Right lobe of liver (tissue), 6 donors: ENCODE measurements at places on chromosomes 16 and 17.
A peak's percentile ranks its signal among the peaks of the same experiment; 100 is the strongest.

DNA sequence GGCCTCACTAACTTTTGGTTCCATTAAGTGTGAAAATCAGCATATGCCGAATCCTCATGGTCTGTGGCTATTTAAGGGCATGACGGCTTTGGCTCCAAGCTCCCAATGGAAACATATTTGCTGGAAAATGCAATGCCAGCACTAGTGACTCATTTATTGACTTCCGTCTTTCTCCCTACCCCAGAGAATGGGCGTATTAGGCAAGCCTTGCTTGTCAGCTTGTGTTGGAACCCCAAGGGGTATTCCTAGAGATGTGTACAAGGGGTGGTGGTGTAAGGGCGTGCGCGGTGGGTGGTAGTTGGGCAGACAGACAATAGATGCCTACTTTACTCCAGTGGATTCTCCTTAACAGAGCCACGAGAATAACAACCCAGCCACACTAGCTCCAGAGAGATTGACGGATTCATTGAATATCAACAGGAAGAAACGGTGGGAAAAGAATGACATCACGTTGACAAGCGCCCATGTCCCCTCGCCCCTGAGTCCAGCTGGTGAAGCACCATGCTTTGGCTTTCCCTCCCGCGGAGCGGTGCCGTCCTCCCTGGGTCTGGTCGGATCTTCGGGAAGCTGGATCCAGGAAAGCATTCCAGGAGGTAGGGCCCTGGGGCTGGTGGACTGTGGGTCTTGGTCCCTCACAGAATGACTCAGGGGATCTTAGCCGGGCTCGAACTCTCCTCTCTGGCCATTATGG is 10.3 kb downstream of the CD300LB start:
- DNase-seq: no peak

GRCh38 chr17:77428020-77428748 is 287.4 kb downstream of the SEC14L1 start:
- DNase-seq: peak; percentile 65

DNA sequence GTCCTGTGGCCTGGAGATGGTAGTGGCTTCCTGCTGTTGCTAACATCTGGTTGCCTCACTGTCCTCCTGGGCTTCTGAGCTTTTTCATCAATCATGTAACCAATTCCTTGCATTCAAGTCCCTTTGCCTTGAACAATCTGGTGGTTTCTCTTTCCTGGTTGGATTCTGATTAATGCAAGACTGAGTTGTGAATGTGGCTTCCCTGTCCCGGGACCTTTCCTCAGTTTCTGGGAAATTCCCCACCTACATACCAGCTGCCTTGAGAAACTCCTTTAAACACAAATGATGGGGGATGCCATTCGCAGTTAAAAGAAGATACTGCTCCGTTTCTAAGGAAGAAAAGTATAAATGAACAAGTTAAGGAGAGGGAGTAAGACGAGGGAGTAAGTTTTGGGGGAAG is 39.9 kb upstream of the NLRP1 start:
- no peak for DNase-seq

DNA sequence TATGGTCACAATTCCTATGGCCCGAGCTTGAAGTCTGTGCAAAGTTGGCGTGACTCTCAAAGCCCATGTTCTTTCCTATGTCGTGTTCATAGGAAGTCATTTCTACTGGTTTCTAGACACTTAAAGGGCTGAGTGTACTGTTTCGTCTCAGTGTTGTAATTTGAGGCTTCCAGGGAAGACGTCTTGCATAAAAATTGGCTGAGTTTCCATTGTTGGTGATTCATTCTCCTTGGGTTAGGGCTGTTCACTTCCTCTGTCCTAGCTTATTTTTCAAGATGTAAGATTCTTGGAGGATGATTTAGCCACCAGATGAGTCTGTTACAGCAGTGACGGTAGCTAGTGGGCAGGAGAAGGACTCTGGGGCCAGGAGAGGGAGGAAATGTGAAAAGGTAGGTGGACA is 43.1 kb downstream of the PIK3R5 start:
- DNase-seq: no peak

DNA sequence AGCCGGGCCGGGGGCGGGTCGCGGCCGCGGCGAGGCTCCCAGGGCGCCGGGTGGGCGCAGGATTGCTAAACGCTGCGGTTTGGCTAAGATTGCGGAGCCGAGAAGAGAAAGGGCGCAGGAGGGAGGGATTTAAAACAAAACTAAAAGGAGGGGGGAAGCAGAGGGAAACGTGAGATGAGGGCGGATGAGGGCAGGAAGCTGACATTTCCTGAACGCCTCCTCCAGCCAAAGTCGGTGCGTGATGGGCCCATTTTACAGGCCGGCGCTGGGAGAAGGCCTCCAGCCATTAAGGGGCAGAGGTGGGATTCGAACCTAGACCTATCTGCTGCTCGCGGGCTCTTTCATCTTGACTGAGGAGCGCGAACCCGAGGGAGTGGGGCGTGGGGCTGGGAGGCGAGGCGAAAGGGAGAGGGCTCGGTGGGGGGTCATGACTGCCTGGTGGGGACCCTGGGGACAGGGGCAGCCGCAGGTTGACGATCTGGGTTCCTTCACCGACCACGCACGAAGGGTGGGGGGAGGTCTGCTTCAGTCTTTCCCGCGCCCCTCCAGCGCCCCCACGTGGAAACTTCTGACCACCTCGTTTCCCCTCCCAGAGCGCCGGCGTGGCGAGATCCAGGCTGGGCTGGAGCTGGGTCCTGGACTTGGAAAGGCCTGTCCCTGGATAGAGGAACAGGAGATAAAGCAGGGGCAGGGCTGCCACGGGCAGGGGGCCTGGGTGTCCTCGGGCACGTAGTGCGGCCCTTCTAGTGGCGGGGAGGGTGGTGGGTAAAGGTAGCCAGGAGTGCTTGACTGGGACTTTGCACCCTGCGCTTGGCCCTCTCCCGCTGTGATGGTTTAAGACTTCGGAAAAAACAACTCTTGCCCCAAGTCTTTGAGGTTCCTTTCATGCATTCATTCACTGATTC is 3.8 kb upstream of the TAC4 start:
- DNase-seq: peak; percentile 72
